ENCODE measurements at places on chromosomes 7 and 10.

DNA sequence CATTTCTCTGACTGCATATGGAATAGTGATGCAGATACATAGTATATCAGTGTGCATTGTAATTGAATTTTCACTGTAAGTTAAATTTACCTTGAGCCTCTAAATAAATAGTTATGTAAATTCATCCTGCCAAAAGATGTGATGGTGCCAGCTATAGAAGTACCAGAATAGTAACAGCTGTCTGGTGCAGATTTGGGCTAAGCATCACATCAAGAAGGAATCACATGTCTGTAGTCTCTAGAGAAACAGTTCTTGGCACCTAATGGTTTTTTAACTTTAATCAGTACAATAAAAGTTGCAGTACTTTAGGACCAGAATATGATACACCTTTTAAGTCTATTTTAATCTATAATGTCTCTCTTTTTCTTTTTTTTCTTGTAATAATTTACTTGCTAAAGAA is 17.4 kb downstream of the PLEKHA1 start:
- DNase-seq: no peak

GRCh38 chr7:11818281-11818680 is 13.7 kb downstream of the THSD7A start:
- DNase-seq: no peak

- DNase-seq: no peak
These were observed 13.1 kb upstream of the SGMS1 start for GRCh38 chr10:50636618-50637579.

DNA sequence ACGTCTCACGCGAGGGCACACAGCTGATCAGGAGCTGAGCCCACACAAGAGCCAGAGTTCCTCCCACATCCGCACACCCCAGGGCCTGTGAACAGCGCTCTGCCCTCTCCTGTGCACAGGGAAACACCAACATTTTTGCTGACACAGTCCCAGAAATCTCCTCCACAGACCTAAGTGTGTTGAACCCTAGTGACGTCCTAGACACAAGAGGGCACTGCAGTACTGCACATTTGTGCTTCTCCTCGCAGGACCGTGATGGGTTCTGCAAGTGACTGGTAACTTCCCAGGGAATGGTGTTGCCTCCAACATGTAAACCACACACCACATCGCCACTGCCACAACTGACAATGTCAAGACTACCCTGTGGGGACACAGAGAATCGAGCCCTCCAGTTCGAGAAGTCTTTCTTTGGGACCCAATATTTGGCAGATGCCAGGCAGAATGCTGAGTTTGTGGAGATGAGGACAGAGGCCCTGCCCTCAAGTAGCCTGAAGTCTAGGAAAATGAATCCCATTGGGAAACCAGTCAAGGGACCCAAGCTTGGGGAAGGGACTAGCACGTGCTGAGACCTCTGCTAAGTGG is 170.3 kb downstream of the PAXIP1 start:
- DNase-seq: no peak

DNA sequence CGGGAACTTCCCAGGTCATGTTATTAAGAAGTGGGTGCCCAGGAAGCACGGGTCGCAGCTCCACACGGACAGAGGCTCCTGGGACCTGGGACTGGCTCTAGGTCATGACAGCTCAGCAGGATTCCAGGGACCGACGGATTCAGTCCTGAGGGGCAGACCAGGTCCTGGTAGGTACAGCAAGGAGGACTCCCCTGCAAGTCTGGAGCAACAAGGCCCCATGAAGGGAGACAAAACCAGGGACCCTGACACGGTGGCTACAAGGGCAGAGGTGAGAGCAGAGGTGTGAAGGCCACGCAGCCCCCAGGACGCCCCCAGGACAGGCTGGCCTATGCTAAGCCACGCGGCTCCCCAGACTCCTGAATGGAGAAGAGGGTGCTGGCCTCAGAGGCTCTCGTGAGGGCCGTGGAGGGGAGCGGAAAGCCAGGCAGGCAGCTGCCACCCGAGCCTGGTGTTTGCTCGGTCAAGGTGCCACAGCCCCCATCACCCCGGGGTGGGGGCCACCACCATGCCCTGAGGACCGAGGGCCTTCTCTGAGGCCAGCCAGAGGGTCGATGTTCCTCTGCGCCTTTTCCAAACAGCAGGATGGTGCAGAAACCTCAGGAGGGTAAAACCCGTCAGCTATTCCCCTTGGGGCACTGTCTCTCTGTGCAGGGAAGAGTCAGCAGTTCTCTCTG is 348.9 kb downstream of the PTPRN2 start:
- no peak for DNase-seq

DNA sequence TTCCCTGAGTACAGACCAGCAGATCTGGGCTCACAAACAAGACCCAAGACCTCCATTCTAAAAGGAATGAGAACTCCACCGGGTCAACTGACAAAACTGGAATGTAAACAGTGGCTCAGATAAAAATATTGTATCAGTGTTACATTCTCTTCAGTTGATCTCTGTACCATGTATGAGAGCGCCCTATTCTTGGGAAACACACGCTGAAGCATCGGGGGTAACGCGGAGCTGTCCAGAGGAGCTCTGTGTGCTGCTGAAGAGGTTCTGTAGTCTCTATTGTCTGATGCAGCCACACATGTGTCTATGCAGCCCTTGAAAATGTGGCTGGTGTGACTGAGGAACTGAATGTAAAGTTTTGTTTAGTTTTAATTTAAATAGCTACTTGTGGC is 39.7 kb downstream of the HIPK2 start:
- DNase-seq: no peak

GRCh38 chr10:112374724-112375541 is 1.0 kb downstream of the ACSL5 start:
- DNase-seq: no peak

- no peak for DNase-seq
These were observed 564.2 kb downstream of the TCERG1L start for GRCh38 chr10:130747356-130747755.

GRCh38 chr7:130384371-130384801 is 4.1 kb downstream of the CPA1 start:
- no peak for DNase-seq

- no peak for DNase-seq
These were observed 824.5 kb downstream of the TYW1 start for GRCh38 chr7:67821116-67821515.

- DNase-seq: no peak
These were observed 28.5 kb downstream of the ZMIZ1 start for GRCh38 chr10:79097021-79097872.

GRCh38 chr7:30918676-30919075 is 7.0 kb downstream of the AQP1 start:
- DNase-seq: no peak

DNA sequence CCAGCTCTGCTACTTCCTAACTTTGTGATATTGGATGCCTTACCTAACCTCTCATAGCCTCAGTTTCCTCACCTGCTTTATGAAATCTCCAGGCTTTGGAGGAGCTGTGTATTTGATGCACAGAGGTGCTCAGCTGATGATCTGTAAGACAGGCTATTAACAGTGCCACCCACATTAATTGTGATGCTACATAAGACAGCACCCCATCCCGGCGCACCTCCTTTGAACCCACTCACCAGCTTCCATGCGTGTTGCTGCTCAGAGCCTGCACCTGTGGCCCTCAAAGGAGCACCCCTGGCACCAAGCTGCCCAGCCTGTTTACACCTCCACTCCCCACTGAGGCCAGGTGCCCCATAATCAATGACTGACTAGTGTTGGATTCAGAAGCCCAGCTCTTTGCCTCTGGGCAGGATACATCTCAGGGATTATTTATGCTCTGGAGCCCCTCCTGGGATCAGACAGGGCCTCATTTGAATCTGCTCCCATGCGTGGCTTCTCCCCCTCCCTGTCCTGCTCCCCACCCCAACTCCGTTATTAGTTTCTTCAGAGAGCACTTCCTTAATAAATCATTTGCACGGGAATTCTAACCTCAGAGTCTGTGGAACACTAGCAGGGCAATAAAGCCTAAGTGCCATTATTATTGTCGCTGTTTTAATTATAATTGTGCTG is 87.7 kb downstream of the GFRA1 start:
- no peak for DNase-seq

GRCh38 chr7:7426676-7427075 is 109.0 kb downstream of the COL28A1 start:
- no peak for DNase-seq

- DNase-seq: no peak
These were observed 225.2 kb downstream of the WDR37 start for GRCh38 chr10:1281405-1281782.

GRCh38 chr7:9201928-9202327 is 768.5 kb downstream of the NXPH1 start:
- DNase-seq: no peak

- no peak for DNase-seq
These were observed 30.9 kb downstream of the SCIN start for GRCh38 chr7:12601302-12601869.

DNA sequence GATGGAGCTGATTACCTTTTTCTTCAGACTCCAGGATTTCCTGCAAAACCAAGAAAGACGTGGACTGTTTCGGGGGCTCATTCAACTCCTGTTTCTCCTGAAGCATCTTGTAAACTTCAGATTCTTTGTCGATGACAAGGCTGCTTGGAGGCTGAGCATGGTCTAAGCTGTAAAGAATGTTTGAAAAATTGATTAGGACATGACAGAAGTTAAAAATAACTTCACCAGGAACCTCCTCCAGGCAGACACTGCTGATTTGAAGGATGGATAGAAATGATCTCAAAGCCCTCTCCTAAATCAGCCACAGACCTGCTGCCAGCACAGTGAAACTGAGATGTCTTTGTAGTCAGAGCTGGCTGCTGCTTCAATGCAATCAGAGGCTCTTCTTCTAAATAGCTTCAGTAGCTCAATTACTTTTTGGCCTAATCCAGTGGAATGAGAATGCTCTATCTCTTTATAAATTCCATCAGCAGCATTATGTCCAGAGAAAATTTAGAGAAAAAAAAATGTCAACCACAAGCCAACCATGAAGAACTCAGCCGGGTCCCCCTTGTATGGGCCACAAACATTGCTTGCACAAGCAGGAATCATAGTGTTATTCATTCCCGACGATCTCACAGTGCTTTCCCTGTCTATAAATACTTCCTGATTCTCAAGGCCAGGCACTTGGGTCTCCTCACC is 43.5 kb downstream of the PDLIM1 start:
- DNase-seq: no peak

- no peak for DNase-seq
These were observed 172.1 kb downstream of the CYP26A1 start for GRCh38 chr10:93245779-93246178.

DNA sequence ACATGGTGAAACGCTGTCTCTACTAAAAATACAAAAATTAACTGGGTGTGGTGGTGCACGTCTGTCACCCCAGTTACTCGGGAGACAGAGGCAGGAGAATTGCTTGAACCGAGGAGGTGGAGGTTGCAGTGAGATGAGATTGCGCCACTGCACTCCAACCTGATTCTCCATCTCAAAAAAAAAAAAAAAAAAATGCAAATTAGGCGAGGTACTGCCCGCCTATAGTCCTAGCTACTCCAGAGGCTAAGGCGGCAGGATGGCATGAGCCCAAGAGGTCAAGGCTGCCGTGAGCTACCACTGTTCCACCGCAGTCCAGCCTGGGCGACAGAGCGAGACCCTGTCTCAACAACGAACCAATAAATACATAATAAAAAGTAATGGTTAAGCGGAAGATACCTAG is 1.1 kb upstream of the EIF4H start:
- no peak for DNase-seq

GRCh38 chr7:104299323-104299722 is 29.1 kb upstream of the LHFPL3 start:
- no peak for DNase-seq

DNA sequence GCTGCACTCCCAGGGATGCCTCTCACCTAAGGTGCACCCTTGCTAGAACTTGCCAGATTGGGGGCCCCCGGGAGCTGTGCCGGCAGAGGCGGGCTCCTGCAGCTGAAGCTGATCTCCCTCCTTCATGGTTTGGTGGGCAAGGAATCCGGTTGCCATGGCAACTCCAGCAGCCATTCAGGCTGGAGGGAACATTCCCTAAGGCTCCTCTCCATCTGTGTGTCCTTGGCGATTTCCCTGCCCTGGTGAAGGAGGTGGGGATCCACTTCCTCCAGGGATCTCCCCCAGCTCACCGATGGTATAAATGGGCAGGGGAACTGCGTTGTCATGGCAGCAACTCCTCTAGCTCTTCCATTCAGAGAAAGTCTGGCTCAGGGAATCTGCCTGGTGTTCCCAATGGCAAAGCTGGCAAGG is 49.6 kb upstream of the GPR158 start:
- DNase-seq: no peak

- no peak for DNase-seq
These were observed 95.8 kb downstream of the CACNA2D1 start for GRCh38 chr7:82347808-82348207.

DNA sequence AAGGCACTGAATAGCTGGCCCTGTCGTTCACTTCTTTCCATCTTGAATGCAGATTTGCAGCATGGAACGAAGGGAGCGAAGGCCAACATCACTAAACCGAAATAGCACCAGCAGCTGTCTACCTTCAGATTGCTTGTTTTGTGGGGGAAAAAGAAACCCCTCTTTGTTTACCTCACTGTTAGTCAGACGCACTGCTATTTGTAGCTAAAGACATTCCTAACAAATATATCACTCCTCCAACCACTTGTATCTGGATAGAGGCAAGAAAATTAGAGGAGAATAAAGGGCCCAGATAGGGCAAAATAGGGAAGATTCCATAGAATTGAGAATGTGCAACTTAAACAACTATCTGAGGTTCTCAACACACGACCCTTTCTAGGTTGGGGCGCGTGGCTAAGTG is 26.5 kb downstream of the ANK3 start:
- no peak for DNase-seq

DNA sequence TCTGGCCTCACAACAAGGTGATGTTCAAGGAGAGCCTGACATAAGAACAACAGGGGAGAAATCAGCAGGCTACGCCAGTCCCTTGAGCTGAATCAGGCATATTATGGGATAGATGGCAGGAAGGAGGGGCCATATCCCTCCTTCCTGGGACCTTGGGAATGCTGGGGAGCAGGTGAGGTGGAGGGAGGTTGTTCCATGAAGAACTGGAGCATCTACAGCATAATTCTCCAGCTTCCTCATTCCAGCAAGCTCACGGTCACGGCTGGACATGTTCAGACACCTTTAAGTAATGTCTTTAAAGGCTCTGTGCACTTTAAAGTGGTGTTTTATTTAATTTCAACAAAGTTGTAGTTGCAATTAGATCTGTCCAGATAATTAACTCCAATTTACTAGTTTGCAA is 780.5 kb downstream of the TYW1 start:
- no peak for DNase-seq

GRCh38 chr10:131001438-131001837 is 310.1 kb downstream of the TCERG1L start:
- DNase-seq: no peak

DNA sequence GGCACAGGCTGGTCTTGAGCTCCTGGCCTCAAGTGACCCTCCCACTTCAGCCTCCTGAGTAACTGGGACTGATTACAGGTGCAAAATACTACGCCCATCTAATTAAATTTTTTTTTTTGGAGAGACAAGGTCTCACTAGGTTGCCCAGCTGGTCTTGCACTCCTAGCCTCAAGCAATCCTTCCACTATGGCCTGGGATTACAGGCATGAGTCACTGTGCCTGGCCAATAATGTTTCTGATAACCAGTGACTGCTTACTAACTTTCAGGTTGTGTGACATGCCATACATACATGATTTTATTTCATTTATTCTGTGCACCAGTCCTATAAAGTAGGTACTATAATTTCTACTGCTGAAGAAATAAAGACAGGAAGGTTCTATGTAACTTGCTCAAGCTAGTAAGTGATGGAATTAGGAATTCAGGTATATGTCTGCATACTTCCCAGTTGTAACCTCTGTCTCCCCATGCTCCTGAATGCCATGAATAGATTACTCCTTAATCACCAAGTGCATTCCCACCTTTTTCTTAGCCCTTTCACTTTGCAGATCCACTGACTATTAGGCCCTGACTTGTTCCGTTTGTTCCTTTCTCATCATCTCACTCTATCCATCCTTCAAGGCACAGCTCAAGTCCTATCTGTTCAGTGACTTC is 28.1 kb downstream of the MCU start:
- DNase-seq: no peak
